ENCODE measurements at places on chromosomes 2 and 18.

DNA sequence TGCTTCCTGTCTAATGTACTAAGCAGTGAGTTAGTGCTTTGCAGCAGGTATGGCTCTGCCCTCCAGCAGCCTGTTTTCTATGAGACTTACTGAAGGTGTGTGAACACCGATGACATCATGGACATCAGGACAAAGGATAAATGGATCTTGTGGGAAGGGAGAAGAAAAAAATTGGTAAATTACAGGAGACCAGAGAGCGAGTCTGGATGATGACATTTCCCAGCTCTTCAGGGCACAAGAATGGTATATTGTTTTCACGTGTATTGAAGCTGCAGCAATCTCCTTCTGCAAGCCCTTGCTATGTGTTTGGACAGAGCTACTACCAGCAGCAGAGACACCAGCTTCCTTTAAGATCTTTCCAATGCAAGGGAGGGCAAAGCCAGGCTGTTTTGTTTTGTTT, 47.2 kb downstream of the DCC start:
- no peak for DNase-seq

DNA sequence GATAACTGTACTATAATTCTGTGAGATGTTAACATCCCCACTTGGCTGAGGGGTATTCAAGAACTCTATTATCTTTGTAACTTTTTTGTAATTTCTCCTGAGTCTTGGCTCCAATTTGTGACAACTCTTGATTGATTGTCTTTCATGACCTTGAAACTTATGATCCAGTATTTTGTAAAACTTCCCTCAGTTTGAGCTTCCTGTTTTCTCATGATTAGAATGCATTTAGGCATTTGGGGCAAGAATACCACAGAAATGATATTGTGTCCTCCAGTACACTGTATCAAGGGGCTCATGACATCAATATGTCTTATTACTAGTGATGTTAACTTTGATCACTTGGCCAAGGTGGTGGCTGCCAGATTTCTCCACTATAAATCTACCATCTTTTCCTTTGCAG, 37.4 kb downstream of the PNO1 start:
- no peak for DNase-seq

- DNase-seq, result no peak
Observed at GRCh38 chr2:105116348-105116747, 78.5 kb downstream of the MRPS9 start.

GRCh38 chr18:42264497-42264896, 309.5 kb downstream of the PIK3C3 start:
- DNase-seq, result no peak

DNA sequence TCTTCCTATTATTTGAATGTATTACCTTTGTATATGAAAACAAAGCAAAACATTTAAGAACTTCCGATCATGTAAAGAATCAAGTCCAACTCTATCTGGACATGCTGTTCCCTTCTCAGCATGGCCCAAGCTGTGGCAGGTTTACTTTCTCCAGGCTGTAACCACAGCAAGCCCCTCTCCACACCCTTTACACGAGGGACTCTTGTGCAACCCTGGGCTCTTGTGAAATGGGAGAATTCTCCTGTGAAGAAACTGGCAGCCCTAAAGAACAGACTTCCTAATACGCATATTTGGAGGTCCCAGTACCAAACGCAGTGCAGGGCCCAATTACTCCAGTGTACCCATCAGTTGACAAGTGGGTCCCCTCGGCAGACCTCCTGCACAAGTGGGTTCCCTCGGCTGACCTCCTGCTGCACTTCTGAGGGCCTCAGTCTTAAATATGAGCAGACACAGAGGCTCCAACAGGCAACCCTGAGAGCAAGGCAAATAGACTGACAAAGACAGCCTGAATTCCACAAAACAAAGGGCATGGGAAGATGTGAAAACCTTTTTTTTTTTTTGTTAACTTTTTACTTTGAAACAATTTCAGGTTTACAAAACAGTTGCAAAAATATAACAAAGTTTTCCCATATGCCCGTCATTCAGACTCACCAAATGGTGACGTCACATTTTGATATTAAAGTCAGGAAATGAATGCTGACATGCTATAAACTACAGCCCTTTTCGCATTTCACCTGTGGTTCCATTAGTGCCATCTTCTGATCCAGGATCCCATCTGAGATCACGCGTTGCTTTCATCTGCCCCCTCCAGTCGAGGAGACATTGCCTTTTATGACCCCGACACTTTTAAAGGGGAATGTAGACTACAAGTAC, 78.2 kb downstream of the FBXO15 start:
- no peak for DNase-seq
